Activated CD4-positive, alpha-beta T cell treated with anti-CD3 and anti-CD28 coated beads for 24 hours (primary cell): ENCODE measurements at places on chromosomes 6 and 20.

- DNase-seq, result no peak
Measured at GRCh38 chr6:1123386-1124375, 188.2 kb upstream of the FOXQ1 start.

DNA sequence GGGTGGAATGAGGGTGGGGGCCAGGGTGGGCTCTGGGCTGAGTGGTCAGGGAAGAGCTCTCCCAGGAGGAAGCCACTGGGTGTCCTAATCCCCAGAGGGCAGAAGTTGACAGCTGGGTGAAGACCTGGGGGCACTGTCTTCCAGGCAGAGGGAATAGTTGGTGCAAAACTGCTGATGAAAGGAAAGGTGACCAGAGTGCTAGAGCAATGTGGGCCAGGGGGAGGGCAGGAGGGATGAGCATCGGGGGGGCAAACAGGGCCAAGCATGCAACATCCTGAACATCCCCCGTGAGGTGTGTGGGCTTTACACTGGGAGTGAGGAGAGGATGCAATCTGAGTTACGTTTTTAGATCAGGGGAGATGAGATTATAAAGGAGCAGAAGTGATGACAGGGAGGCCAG is 97.8 kb downstream of the NOL4L start:
- DNase-seq, result no peak

GRCh38 chr6:13273931-13274706 is 54.2 kb downstream of the TBC1D7 start:
- peak; percentile 44 for DNase-seq

- no peak for DNase-seq
Measured at GRCh38 chr6:104312851-104313250, 546.9 kb downstream of the HACE1 start.

DNA sequence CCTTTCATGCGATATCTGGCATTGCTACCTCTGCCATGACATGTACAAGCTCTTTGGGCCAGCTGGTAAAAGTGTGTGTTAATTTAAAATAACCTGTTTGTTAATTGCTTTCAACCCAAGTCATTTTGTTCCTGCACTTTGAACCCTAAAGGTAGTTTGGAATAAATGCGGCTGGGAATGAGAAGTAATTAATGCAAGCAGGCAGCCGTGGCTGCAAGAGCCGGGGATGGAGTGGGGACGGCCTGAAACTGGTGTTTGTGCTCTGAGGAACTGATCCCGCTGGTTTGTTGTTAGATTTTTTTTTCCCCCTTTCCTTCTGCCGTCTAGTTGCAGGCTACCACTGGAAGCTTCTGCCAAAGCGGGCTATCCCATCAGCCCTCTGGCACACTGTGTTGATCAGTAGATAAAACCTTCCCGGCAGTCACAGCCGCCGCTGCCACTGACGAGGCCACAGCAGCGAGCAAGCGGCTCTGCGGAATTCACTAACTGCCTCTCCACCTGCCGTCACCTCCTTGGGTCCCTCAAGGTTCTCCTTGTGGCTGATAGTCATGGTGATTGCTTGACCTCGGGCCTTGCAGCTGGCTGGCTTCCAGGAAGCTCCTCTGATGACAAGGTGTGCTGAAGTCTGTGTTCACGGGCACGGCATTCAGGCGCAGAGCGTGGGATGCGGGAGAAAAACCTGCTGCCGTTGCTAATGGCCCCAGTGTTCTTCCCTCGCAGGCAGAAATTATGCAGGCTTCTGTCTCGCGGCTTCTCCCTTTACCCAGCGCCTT is 315.9 kb downstream of the TFAP2A start:
- no peak for DNase-seq

- DNase-seq, result no peak
Measured at GRCh38 chr20:37899105-37900045, 3.6 kb upstream of the VSTM2L start.
